ENCODE measurements at places on chromosomes 7 and 10.

DNA sequence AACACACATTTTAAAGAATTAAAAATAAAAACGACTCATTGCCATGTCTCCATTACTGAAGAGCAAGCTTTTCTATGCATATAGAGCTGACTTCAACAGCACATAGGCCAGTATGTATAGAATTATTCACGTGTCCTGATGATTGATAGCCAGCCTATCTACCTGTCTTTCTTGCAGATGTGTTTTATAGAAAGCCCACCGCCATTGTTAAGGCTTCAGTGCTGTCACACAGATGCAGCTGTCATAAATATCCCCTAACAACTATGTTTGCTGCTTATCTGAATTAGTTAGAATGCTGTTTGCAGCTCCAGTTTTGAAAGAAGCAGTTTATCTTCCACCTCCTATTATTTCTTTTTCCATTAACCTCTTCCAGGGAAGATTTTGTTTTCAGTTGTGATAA is 235.9 kb downstream of the SLC25A13 start:
- DNase-seq, result no peak

- no peak for DNase-seq
Observed at GRCh38 chr7:153297141-153297540, 537.6 kb downstream of the ACTR3B start.

- no peak for DNase-seq
Observed at GRCh38 chr10:16585103-16585502, 63.4 kb upstream of the C1QL3 start.

DNA sequence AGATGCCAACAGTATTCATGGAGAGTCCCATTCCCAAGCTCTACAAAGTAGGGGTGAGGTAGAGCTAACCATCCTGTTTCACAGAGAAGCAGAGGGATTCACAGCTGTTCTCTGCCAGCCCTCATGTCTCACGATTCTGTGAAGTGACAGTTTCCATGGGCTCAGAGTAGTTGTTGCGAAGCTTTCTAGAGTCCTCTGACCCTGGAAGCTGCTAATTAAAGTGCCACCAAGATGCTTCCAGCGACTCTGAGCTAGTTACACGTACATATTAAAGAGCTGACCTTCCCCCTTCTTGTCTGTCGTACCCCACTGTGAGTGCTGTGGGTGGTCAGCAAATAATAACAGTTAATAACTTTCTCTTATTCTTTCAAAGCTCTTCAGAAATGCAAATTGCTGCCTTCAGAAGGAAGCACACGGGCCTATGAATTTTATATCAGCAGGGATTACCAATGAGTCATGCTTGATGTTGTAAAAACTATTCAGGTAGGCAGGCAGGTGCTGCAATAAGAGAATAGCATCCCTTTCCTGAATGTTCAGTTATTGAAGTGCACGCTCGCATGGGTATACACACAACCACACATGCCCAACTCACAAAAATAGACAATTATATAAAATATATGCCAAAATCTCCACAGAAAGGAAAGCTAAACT is 34.1 kb downstream of the DNAJB9 start:
- DNase-seq, result no peak

DNA sequence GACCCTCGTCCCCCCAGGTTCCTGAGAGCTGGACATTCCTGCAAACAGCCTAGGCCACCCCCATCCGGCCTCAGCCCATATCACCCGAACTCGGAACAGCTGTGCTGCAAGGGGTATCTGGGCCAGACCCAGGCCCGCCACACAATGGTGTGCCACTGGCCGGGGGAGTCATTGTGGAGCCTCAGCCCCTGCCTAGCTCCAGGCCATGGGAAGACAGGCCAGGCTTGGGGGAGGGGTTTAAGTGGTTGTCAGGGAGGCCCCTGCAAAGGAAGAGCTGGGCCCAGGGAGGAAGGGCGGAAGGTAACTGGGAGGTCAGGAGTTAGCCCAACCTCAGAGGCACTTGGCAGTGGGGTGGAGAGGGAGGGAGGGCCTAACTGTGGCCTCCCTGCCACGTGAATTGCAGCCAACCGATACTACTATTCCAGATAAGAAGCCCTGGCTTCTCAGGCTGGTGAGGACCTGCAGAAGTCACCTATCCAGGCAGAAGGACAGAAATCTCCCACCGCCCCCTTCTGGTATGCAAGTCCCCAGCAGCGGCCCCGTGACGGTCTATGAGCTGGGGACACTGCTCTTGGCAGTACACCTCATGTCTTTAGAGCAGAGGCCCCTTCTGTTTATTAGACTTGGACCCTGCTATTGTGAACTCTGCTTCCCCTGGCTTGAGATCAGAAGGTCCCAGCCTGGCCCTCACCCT is 26.8 kb downstream of the VSIR start:
- DNase-seq, result peak; percentile 57

GRCh38 chr10:3215153-3215775 is 42.7 kb upstream of the PITRM1 start:
- no peak for DNase-seq

DNA sequence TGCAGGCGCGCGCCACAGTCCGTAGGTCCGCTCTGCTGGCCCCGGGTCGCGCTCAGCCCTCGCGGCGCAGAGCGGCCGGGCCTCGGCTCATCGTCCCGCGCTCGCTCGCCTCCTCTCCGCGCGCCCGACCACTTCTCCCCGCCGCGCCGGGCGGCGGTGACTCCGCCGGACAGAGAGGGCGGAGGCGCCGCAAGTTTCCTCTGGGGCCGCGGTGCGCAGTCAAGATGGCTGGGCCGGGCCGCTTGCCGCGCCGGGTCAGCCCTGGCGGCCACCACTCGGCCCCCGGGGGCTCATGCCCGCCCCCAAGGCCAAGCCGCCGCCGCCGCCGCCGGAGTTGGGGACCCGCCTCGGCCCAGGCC is 441 bp downstream of the FZD8 start:
- no peak for DNase-seq

DNA sequence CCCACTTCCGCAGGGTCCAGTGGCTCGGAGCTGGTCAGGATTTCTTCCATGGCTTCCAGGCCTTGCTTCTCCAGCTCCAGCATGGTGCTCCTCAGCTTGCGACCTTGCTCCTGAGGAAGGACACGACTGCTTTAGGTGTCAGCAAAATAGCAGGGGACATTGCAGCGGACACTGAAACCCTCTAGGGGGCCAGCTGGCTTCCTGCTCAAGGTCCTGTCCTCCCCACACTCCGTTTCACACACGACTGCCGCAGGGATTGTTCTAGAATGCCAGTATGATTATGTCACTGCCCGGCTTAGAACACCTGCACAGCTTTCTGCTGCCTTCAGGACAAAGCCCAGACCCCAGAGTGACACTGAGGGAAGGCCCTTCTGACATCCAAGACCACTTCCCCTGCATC is 65.6 kb downstream of the SCRN1 start:
- DNase-seq, result no peak

GRCh38 chr10:123911866-123912265 is 20.3 kb upstream of the CPXM2 start:
- DNase-seq, result no peak

GRCh38 chr10:37704566-37704965 is 152.8 kb downstream of the ZNF248 start:
- no peak for DNase-seq

DNA sequence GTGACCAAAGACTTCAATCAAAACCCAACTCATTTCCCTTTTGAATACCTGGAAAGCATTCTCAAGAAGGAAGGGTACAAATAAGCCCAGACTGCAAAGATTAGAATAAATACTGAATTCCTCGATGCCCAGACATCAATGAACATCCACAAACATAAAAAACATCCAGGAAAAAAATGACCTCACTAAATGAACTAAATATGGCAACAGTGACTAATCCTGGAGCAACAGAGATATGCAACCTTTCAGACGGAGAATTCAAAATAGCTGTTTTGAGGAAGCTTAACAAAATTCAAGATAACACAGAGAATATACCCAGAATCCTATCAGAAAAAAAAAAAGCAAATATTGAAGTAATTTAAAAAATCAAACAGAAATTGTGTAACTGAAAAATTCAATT is 43.2 kb downstream of the PCLO start:
- DNase-seq, result no peak

DNA sequence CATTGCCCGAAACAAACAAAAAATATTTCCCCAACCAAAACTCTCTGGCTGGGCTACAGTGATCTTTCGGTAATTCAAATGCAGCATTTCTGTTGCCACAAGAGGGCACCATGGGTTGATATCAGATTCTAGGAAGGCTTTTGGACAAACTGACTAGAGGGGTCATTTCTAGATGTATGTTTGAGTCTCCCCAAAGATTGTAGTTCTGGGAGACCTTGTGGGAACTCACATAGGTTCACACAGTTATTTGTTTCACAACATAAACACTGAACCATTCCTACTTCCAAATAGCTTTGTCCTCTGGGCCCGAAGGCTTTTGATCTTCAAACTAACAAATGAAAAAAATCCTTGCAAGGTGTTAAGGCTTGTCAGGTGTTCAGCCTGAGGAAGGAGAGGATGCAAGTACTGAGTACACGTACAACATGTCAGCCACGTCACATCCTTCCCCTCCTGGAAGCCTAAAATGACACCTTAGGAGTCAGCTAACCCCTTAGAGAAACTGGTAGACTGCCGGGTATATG is 37.0 kb upstream of the IL15RA start:
- DNase-seq, result peak; percentile 68

- DNase-seq, result peak; percentile 81
Observed at GRCh38 chr7:143372070-143372469, 9.1 kb upstream of the ZYX start.

- no peak for DNase-seq
Observed at GRCh38 chr7:79341902-79342301, 111.6 kb downstream of the MAGI2 start.

DNA sequence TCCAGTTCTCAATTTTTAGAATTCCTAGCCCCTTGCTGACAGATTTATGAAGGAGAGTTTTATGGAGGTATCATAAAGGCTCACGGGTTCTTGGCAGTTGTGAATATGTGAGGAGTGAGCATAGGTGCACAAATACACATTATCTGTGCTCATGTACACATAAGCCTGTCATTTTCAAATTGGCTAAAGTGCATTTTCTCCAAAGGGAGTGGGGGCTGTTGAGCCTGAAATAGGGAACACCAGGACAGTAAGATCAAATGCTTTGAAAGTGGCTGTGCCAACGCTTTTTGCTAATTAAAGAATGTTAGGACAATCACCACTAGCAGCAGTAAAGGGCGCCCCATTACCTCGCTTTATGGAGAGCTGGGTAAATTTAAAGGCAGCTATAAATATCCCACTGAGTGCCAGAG is 8.3 kb upstream of the LRRC4 start:
- DNase-seq, result no peak

- DNase-seq, result no peak
Observed at GRCh38 chr7:120456699-120457098, 183.7 kb downstream of the KCND2 start.

DNA sequence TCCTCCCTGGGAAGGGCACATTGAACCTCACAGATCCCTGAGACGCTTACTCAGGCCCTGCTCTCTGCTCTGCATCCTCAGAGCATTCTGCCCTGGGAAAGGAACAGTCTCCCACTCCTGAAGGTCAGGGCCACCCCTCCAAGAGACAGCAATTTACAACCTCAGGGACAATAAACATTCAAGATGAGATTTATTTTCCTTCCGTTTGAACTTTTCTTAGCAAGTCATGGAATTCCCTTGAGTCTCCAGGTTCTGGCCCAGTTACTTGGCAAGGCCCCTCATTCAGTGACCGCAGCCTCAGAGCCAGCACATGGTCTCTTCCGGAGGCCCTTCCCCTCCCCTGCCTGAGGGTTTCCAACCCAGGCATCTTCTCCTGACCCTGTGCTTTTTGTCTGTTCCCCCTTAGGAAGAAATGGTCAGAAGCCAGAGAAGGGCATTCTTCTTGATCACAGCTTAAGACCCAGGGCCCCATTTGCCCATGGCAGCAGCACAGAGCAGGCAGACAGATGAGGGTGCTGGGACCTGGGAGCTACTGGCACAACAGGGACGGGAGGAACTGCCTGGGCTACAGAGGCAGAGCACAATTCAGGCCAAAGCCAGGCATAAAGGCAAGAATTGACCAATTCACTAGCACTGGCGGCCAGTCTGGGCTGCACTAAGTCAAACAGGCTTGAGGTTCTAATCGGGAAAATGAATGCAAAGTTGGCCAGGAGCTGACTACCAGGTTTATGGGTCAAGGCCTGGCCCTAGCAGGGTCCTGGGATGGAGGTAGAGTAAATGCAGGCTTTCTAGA is 56.7 kb downstream of the VSTM4 start:
- no peak for DNase-seq

DNA sequence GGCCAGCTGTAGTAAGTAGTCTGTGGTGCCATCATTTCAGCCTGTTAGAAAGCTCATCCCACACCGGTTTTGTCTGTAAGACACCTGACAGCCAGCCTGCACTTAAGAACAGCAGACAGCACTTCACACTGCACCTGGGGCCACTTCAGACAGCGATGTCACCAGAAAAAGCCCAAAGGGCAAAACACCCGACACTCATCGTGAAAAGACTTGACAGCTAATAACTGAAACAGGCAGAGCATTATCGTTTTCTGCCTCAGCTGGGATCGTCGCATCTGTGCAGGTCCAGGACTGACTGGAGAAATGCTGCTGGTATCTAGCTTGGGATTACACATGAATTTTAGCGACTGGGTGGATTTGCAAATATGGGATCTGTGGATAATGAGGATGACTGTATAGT is 16.8 kb upstream of the LAT2 start:
- DNase-seq, result no peak

GRCh38 chr7:102917436-102918353 is 4.9 kb downstream of the LRRC17 start:
- DNase-seq, result no peak

- DNase-seq, result no peak
Observed at GRCh38 chr10:71857934-71858890, 7.2 kb upstream of the PSAP start.

DNA sequence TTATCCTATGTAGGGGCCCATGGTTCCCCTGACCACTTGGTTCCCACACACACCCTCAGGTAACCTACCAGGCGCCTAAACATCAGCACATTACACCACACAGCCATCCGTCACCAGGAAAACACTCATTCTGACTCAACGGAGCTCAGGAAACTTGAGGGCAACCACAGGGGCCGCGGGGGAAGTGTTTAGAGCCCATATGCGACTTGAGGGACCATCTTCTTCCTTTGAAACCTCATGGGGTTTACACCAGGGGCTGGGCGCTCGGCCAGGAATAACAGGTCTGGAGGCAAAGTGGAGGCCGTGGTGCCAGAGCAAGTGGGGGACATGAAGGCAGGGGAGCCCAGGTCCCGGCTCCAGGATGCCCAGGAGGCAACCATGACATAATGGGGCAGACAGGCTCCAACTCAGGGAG is 1.5 kb downstream of the STX1A start:
- peak; percentile 56 for DNase-seq

GRCh38 chr7:47572939-47573757 is 8.8 kb downstream of the TNS3 start:
- no peak for DNase-seq

DNA sequence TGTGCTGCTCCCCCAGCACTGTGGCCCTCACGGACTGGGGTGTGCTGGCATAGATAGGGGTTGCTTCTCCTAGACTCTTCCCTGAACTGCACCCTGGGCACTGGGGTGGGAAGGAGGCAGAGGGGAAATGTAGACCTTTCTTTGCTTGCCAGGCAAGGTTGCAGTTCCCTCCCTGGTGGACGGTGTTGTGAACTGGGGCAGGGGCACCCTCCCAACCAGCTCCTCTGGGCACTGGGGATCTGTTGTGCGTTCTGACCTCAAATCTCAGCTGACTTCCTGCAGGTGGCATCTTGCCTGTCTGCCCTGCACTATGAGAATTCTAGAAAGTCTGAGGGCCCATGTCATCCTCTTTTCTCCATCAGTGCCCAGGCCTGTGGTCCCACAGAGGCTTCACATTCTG is 53.9 kb downstream of the ARHGAP22 start:
- no peak for DNase-seq

- DNase-seq, result no peak
Observed at GRCh38 chr7:149085866-149086265, 4.7 kb downstream of the ZNF786 start.

GRCh38 chr7:142847353-142847752 is 7.5 kb upstream of the EPHB6 start:
- DNase-seq, result no peak

GRCh38 chr7:2037301-2037807 is 195.4 kb downstream of the MAD1L1 start:
- no peak for DNase-seq
